Osteoblast (primary cell): ENCODE measurements at places on chromosomes 4 and X. TPM values are rescaled to one million over a fixed set of nuclear protein-coding genes. Genes with fewer than 3 reads are reported as not detected.

- no peak for DNase-seq
Measured at GRCh38 chr4:156734965-156735895, 236.4 kb downstream of the PDGFC start.

DNA sequence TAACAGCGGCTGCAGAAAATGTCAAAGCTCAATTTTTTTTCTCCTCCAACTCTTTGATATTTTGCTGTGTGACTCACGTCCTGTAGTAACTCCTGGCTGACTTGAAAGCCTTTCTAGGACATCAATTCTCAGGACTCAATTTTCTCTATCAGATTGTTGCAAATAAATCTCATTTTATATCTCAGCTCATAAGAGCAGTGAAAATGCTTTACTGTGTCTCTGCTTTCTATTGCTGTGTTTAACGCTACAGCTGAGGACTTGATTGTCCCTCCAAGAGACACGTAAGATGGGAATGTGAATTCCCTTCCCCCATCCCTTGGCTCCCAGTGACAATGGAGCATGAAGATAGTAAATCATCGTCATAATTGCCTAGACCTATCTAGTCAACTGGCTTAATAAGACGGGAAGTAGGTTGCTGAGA lies 20.5 kb upstream of the CBR4 start:
- DNase-seq = no peak

DNA sequence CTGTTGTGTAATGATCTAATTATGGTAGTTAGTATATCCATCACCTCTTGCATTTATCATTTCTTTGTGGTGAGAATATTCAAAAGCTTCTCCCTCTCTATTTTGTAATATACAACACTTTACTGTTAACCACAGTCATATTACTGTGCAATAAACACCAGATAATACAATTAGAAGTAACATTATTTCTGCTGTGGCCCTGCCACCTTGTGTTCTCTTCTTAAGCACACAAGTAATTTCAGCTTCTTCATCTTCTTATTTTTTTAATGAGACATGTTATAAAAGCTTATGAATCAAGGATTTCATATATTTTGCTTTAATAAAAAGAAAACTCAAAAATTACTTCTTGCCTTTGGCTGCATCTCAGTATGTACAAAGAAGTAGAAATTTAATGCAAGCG lies 675.2 kb upstream of the INTU start:
- no peak for DNase-seq

- no peak for DNase-seq
Measured at GRCh38 chrX:28584025-28584424, 3.2 kb upstream of the IL1RAPL1 start.

- no peak for DNase-seq
Measured at GRCh38 chr4:27010334-27010940, 149.8 kb downstream of the STIM2 start.

DNA sequence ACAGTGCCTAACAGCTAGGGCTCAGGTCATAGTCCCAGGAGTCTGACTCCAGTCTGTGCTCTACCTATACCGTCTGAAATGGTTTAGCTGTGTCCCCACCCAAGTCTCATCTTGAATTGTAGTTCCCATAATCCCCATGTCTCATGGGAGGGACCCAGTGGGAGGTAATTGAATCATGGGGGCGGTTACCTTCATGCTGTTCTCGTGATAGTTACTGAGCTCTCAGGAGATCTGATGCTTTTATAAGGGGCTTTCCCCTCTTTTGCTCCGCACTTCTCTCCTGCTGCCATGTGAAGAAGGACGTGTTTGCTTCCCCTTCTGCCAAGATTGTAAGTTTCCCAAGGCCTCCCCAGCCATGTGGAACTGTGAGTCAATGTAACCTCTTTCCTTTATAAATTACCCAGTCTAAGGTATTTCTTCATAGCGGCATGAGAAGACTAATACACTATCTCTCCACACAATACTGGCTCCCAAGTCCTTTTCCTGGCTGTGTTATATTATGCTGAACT lies 110.8 kb downstream of the AFAP1 start:
- no peak for DNase-seq

DNA sequence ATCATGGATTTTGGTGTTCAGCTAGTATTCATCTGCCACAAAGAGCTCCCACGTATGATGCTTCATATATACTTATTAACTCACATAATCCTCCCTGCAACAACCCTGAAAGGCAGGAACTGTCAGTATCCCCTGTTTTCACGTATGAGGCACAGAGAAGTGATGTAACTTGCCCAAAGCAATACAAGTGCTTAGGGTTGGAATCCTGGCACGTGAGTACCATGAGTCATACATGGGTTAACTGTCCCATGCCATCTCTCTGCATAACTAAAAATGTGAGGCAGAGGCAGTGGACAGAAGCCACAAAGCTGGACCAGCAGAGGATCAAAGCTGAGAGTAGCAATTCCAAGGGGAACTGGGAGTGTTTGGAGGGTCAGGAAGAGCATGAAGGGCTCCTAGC lies 35.7 kb upstream of the EGFL6 start:
- no peak for DNase-seq

PPP1R3F gene
- 3.2 and 4.0 TPM in 2 replicates for total RNA-seq

SGCB gene
- total RNA-seq = 27.9 and 31.2 TPM in 2 replicates
